Esophagus squamous epithelium (tissue), 5 donors: ENCODE measurements at places on chromosomes 7 and 10.

DNA sequence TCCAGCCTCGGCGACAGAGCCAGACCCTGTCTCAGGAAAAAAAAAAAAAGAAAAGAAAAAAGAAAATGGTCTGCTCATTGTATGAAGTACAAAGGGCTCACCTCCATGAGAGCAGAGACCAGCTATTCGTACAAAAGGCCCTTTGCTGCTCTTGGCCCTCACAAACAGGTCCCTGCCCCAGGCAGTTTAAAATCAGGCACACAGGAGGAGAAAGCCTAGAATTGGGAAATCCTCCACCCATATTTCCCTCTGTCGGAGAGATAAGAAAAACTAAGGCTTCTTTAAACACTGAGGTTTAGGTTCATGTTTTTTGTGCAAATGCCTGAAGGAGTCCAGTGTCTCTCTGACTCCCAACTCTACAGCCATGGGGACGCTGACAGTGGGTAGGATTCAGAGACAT is 15.1 kb downstream of the GNA12 start:
- no peak for DNase-seq

- DNase-seq: no peak
Observed at GRCh38 chr7:46139079-46139478, 218.0 kb upstream of the IGFBP3 start.

DNA sequence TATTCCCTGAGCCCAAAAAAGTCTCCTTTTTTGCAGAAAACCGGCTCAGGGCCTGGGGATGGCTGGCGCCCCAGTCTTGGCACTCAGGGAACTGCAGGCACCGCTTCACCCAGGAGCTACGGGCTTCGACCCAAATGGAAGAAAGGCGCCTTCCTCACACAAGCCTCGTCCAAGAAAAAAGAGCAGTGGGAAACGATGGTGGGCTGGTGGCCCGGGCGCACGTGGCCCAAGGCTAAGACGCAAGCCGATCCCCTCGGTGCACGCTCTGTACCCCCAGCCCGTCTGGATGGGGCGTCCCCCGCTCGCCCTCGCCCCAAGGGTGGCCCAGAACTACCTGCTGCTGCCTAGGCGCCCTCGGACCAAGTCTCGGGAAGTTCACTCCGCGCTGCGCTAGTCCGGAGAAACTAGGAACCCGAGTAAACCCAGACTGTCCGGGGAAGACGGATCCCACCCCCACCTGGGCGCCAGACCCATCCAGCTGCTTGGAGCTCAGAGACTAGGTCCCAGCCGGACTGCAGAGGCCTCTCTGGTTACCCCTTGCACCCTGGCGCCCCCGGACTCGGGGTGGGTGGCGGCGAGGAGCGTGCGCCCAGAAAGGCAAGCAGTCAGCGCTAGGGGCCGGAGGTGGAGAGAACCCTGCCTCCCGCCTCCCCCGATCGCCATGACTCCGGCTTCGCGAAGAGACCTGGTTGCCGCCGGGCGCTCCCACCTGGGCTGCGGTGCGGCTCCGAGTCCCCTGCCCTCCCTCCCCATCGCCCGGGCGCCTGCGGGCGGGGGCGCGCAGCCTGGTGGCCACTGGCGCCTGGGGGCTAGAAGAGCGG is 76.4 kb downstream of the CALN1 start:
- no peak for DNase-seq

DNA sequence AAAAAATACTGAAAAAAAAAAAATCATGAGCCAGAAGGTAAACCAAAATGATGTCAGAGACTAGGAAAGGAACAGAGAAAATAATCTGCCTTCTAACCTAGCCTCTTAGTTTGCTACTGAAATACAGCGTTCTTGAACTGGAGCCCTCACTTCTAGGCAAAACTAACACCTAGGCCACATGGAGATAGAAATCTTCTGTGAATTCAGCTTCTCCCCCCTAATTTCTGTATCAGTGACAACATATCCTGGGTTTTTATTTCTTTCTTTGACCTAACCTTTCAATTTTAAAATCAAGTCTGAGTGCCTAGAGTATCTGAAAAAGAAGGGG is 100.1 kb upstream of the GLCCI1 start:
- no peak for DNase-seq

GRCh38 chr7:13851736-13852135 is 137.7 kb downstream of the ETV1 start:
- DNase-seq: no peak

DNA sequence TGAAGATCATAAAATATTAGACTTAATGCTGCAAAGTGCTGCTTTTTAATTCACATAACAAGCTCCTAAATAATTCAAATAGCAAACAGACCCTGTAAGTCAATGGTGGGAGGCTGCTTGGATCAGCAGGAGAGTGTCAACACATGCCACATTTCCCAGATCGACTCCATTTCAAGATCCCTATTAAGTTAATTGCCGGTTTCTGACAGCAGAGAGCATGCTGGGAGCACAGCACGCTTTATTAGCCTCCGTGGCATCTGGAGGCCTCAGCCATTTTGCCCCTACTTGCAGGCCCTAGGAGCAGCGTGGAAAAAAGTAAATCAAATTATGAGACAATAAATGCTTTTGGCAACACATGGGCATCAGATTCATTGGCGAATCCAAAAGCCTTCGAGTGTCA is 201.0 kb downstream of the EMX2 start:
- DNase-seq: no peak

- no peak for DNase-seq
Observed at GRCh38 chr10:59976909-59977308, 70.6 kb upstream of the CCDC6 start.

GRCh38 chr10:73941300-73941699 is 30.4 kb downstream of the PLAU start:
- DNase-seq: no peak

DNA sequence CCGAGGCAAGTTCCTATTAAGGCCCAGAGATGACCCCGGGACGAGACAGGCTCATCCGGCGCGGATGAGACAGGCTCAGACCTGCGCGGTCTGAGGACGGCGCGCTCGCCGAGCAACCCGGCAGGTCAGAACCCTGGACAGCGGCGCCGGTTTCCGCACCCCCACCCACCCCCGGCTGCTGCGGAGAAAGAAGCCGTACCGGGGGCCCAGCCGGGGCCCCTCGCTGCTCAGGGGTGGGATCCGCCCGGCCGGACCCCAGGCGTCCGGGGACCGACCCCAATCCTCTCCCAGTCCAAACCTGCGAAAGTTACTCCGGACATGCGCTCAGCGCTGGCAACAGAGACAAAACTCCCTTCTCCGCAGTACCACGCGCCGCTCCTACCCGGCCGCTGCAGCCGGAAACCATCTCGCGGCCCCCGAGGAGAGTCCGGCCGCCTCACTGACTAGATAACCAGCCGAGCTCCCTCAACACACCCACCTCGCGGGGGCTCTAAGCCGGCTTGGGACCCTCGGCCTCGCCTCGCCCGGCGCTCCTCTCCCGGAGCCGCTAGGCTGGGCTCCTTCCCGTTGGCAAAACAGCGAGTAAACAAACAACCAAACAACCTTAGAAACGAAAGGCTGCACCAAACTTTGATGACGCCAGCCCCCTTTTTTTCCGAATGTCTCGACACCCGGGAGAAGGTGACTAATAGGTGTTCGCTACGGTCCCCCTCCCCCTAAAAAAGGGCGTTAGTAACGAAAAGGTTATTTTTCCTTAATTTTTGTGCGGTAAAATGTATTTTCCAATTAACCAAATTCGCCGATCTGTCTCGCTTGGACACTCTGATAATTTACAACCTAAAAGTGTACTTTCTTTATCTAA is 2.3 kb upstream of the DRGX start:
- no peak for DNase-seq

DNA sequence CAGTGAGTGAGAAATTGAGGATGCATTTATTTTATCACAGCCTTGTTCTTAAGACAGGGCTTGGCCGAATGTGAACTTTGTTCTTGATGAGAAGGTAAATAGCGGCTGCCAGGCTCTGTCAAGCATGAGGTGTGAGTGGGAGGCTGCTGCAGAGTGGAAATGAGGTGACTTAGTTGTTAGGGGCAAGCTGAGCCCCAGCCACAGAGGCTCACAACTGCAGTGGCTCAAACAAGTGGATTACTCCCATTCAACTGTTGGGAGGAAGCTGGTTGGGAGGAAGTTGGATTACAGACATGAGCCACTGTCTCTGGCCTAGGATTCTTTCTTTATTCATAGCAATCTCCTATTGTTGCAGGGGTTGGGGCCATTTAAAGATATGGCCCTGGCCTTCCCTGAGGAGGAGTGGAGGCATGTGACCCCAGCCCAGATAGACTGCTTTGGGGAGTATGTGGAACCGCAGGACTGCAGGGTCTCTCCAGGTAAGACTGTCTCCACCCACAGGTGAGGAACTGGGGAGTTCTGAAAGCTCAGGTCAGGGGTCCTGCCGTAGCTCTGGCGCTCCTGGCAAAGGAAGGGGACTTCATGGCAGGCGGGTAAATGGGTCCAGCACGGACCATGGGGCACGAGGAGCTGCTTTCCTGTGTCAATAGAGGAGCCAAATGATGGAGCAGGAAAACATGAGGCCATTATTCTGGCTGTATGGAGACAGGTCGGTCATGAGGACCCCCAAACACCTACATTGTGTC is 7.1 kb downstream of the ZSCAN25 start:
- no peak for DNase-seq

- no peak for DNase-seq
Observed at GRCh38 chr10:123393170-123393569, 239.0 kb downstream of the BUB3 start.

- DNase-seq: no peak
Observed at GRCh38 chr10:6044751-6045313, 17.3 kb downstream of the IL2RA start.

- no peak for DNase-seq
Observed at GRCh38 chr7:44150466-44150832, 9.3 kb upstream of the MYL7 start.

DNA sequence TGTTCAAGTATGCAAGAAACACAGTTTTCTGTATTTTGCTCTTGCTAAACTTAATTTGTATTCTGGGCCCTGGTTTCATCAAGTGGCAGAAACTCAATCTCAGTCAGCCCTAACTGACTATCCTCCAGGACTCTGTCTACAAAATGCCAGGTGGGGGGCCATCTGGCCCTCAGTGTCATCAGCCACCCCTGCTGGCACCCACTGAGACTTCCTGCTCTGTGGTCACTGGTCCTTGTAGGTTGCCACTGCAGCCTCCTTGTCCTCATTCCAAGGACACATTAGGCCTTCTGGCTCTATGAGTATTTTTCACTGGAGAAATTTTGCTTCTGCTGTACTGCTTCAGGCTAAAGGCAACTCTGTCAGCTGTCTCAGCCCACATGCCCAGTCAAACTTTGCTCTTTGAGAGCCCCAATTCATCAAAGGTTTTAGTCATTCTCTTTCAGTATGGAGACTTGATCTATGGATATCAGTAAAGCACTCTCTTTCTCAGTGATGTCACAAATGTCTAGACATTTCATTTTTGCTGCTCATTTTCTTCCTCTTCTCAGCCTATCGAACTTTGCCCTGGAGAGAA is 163.6 kb downstream of the KCND2 start:
- DNase-seq: no peak

DNA sequence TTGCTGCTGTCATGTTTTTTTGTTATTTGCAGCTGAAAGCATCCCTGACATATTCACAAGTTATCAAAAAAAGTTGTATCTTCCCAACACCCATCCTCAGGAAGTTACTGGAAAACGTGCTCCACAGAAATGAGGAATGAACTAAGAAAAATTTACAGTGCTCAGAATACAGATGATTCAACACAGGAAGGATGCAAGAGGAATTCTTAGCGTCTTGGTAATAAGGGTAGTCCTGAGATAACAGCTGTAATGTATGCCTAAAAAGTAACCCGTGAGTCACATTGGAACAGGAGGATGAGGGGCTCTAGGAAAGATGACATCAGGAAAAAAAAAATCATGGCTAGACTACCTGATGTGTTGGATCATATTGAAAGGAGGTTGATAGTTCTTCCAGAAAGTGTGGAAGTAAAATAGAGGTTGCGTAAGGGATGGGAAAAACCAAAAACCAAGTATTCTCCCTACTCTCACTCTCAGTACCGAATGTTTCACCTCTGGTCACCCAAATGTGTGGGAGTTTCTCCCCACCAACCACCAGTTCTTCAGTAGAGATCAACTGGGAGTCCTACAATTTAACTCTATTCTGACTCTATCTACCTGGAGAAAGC is 3.9 kb downstream of the ADAM12 start:
- DNase-seq: no peak

GRCh38 chr7:5283421-5284303 is 919 bp downstream of the SLC29A4 start:
- DNase-seq: no peak

GRCh38 chr10:17209302-17209701 is 7.8 kb upstream of the TRDMT1 start:
- DNase-seq: no peak

GRCh38 chr10:123044391-123044790 is 35.6 kb downstream of the ACADSB start:
- no peak for DNase-seq

DNA sequence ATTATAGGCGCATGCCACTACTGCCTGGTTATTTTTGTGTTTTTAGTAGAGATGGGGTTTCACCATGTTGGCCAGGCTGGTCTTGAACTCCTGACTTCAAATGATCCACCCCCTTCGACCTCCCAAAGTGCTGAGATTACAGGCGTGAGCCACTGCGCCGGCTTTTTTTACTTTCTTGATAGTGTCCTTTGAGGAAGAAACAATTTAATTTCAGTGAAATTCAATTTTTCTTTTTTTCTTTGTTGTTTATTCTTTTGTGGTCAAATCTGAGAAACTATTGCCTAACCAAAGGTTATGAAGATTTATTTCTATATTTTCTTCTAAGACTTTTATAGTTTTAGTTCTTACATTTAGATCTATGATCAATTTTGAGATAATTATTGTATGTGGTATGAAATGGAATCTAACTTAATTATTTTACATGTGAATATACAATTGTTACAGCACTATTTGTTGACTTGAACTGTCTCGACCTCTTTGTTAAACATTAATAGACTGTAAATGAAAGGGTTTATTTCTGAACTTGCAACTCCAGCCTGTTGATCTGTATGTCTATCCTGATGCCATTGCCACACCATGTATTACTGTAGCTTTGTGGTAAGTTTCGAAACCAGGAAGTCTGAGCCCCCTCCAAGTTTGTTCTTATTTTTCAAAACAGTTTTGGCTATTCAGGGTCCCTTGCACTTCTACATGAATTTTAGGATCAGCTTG is 19.8 kb upstream of the RASSF4 start:
- no peak for DNase-seq

- DNase-seq: no peak
Observed at GRCh38 chr7:513521-514166, 6.0 kb downstream of the PDGFA start.
